ENCODE measurements at places on chromosomes 2 and 18.
A peak's percentile ranks its signal among the peaks of the same experiment; 100 is the strongest.

- DNase-seq, result no peak
These were observed 488.6 kb downstream of the CPS1 start for GRCh38 chr2:211045025-211045424.

DNA sequence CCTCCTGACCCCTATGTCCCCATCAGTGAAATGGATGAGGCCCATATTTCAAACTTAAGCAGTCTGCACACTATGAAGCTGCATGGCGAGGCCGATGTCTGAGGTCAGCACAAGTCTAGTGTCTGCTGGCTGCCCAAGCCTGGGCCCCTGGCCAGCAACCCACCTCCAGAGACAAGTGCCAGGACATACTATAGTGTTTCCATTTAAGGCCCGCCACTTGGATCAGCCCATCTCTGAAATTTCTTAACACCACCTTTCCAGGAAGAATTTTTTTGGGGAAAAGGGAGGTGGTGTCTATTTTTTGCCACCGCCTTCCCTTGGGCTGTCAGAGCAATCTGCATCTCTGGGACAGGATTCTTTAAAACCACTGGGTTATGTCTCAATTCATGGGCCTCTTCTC lies 1.8 kb downstream of the ACVR1 start:
- no peak for DNase-seq

DNA sequence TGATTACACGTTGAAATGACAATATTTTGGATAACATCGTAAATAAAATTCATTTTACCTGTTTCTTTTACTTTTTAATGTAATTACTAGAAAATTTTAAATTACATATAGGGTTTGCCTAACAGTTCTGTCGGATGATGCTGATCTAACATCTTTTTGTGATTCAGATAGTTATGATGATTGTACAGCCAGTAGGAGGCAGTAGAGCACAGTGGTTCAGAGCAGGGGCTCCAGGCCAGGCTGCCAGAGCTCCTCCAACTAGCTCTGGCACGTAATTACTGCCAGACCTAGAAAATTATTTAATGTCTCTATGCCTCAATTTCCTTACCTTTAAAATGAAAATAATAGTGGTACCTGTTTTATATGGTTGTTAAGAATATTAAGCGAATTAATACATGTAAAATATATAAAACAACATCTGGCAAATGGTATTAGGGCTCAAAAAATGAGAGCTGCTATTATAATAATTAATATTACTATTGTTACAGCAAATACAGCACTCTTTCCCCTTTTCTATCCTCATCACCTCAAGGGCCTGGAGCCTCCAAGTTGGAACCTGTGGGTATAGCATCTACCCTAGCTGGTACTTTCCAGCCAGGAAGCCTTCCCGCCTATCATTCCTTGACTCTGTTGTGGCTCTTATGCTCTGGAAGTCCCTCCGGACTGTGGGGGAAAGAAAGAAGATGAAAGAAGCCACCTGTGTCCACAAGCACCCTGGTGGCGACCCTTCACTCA lies 47.7 kb upstream of the PLA2R1 start:
- DNase-seq, result peak; percentile 1

- no peak for DNase-seq
These were observed 12.5 kb downstream of the GREB1L start for GRCh38 chr18:21254576-21254975.

- DNase-seq, result peak; percentile 94
These were observed 26.5 kb downstream of the CRACDL start for GRCh38 chr2:98909317-98910211.

DNA sequence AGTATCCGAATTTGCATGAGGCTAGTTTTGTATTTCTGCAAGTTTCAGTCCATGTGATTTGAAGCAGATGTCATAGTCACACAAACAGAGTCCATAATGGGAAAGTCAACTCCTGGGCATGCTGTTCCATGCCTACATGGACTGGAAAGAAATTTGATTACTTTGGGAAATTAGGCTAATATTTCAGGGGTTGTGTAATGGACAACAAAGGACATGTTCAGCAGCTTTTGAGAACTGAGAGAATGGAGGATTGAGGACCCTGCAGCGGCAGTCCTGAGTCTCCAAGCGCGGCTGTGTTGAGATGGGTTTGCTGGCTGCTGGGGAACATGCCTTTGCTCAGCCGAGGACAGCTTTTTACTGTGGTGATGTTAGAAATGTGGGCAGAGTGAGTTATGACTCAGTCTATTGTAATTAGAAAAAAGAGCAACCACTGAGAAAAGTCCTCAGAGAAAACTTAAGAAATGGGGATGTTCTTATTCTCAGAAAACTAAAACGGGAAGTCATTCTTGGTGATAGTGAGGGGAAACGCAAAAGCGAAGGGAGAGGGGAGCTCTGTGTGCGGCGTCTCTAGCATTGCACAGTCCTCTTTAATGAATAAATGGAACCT lies 149.2 kb downstream of the FAM210A start:
- DNase-seq, result no peak

GRCh38 chr2:69947325-69947931 lies 14.0 kb downstream of the ASPRV1 start:
- no peak for DNase-seq

- DNase-seq, result no peak
These were observed 54.7 kb downstream of the VWC2L start for GRCh38 chr2:214465363-214466146.

- DNase-seq, result no peak
These were observed 59.9 kb downstream of the KYNU start for GRCh38 chr2:142937347-142937746.

GRCh38 chr2:215764441-215765048 lies 248.8 kb downstream of the MREG start:
- DNase-seq, result no peak

- no peak for DNase-seq
These were observed 33.5 kb upstream of the MAP4K3 start for GRCh38 chr2:39470580-39470979.

DNA sequence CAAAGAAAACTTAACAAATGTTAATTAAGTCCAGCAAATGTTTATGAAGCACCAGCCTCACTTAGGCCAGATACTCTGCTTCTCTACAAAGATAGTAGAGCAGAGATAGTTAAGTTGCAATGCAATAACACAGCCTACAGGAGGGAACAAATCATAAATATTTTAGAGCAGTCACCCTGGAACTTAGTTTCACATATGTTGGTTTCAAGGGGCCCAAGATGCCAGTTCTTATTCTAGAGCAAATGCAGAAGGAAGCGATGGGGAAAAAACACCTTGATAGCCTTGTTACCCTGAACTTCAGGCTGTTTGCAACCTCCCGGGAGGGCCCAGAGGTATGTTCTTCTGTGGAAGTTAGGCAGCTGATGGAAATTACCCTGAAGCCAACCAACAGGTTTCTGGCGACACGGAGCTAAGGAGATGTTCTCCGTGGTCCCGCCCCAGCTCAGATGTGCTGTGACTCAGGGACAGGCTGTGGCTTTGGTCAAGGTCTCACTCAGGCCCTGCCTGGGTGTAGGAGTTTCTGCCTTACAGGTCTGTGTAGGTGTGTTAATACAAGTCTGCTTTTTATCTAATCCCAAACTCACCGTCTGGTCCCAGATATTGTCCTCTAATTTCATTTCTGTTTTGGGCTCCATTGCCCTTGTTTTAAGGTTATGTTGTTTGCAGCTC lies 3.8 kb downstream of the CTIF start:
- no peak for DNase-seq

GRCh38 chr2:56369316-56369715 lies 185.5 kb downstream of the CCDC85A start:
- DNase-seq, result no peak

DNA sequence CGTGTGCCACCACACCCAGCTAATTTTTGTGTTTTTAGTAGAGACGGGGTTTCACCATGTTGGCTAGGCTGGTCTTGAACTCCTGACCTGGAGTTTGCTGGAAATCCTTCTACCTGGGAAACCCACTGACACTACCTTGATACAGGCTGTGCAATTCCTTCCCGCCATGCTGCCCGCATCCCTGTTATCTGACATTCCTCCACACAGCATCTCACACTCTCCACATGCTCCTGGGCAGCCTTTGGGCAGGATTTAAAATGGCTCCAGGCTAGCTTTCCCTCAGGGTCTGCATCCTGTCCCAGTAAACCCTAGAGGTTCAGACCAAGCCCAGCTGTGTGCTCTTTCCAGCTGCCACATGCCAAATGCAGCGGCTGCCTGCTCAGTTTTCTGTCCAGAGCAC lies 319.5 kb upstream of the CXCR4 start:
- no peak for DNase-seq

GRCh38 chr2:189657867-189658266 lies 3.4 kb upstream of the ASNSD1 start:
- DNase-seq, result no peak

DNA sequence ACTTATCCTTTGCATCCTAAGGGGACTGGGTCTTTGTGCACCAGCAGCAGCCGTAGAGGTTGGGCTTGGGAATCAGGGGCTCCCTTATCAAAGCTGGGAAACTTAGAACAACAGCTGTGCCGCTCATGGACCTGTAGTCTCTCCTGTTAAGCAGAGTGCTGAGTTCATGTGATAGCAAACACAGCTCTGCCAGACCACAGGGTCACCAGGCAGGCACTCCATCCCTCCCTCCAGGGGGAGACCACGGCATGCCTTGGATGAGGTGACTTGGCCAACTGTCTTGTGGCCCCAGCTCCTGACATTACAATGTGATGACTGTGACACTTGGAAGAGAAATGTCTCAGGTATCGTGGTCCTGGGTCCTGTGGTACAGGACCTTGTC lies 60.0 kb downstream of the DGKD start:
- no peak for DNase-seq

DNA sequence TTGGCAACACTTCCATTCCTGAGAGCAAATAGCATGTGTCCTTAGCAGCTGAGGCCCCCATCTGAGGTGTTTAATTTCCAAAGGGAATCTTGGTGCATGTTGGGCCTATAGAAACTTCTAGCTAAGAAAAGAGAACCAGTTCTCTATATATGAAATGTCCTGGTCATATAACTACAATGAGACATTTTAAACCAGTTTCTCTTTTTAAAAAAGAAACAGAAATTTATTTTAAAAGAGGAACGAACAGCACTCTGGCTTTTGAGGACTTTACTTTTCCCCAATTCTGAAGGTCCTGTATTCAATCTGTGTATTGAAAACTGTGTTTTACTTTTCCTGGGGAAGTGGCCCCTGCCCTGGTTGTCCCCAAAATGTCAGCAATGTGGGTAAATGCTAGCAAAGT lies 309.5 kb upstream of the STON1 start:
- DNase-seq, result no peak

DNA sequence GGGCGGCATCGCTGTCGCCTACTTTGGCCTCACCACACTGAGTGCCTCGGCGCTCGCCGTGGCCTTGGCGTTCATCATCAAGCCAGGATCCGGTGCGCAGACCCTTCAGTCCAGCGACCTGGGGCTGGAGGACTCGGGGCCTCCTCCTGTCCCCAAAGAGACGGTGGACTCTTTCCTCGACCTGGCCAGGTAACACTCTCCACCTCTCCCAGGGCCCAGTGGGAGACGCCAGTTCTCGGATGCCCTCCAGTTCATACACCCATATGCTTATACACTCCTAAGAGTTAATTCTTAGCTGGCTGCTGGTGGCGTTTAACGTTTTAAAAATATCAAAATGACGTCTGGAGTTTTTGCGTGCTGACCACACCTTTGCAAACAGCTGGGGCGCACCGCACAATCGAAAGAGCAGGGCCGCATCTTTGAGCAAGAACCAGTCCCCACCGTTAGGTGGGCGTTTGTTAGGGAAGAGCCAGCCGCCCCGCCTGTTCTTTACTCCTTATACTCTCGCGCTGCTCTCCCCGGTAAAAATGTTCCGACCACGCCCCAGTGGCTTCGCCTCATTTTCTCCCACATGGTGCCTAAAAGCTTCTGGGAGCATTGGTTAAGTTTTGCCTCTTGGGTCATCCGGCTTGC lies 899 bp downstream of the SLC1A4 start:
- DNase-seq, result no peak

DNA sequence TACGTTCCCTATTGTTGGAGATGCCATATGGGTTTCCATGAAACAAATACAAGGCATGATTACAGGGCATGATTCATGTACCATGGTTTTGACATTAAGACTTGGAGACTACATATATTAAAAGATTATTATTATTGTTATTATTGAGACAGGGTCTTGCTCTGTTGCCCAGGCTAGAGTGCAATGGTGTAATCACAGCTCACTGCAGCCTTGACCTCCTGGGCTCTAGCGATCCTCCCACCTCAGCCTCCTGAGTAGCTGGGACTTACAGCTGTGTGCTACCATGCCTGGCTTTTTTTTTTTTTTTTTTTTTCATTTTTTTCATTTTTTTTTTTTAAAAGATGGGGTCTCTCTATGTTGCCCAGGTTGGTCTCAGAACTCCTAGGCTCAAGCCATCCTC lies 69.1 kb downstream of the MYOM1 start:
- DNase-seq, result no peak

- no peak for DNase-seq
These were observed 240.5 kb downstream of the MREG start for GRCh38 chr2:215772634-215773563.

DNA sequence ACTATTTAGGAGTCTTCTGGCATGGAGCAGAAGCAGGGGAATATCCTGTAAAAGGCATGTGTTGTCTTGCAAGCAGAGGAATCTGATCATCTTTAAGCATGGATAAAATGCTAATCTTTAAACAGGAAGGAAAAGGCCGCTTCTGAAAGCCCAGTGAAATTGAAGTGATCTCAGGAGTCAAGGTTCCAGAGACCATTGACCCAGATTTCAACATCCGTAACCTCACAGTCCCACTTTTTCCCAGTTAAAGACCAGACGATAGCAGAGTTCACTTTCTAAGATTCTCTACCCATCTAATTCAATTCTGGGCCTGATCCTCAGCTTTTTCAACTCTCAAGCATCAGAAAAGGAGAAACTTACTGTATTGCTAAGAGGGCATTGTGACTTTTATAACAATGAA lies 332.2 kb upstream of the LRP1B start:
- DNase-seq, result no peak

- DNase-seq, result no peak
These were observed 44.1 kb downstream of the KIF1A start for GRCh38 chr2:240775905-240776304.

GRCh38 chr2:201261471-201261870 lies 1.1 kb downstream of the CASP8 start:
- DNase-seq, result no peak

DNA sequence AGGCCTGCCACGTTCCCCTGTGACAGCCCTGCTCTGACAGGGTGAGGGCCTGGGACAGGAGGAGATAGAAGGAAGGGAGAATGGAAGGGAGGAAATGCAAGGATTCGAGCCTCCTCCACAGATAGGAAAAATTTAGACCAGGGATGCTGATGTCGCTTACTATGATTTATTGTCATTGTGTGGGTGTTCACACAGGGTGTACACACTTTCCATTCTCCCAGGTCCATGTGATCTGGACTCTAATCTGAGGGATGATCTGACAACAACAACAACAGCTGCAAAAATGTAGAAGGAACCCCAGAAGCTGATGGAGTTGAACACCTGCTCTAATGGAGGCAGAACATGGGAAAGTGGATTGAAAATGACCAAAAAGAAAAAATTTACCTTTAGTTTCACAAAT lies 231.7 kb upstream of the TNP1 start:
- DNase-seq, result no peak

DNA sequence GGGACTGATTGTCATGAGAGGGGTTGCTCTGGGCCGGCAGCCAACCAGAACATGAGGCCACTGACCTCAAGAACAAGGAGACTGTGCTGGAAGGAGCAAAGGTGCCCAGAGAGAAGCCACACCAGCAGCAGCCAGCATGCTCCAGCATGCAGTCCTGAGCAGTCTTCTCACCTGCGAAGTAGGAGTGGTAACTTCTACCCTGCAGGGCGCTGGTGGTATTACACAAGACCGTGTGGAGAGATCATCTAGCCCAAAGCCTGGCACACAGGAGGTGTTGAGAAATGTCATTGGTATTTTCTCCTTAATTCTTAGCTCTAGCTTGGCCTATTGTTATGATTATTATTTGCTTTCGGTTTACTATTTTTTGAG lies 132.7 kb downstream of the TSN start:
- DNase-seq, result no peak
